ENCODE measurements at places on chromosomes 6 and 20.

DNA sequence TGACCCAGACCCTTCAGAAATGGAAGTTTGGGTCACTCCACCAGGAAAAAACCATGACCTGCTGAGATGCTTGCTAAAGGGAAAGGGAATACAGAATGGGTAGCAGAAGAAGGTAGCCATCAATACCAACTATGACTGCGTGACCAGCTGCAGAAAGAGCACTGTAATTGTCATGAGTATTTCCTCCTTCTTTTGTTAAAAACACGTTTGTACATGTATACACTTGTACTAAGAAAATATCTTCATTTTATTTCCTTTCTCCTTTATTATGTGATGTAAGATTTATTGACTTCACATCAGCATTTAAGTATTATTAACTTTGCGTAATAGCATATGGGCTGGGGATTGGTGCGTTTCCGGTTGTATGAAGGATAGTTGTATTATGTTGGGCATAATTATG, 12.6 kb upstream of the MUC21 start:
- DNase-seq, result no peak

- no peak for DNase-seq
Observed at GRCh38 chr6:128238225-128238624, 282.2 kb downstream of the PTPRK start.

DNA sequence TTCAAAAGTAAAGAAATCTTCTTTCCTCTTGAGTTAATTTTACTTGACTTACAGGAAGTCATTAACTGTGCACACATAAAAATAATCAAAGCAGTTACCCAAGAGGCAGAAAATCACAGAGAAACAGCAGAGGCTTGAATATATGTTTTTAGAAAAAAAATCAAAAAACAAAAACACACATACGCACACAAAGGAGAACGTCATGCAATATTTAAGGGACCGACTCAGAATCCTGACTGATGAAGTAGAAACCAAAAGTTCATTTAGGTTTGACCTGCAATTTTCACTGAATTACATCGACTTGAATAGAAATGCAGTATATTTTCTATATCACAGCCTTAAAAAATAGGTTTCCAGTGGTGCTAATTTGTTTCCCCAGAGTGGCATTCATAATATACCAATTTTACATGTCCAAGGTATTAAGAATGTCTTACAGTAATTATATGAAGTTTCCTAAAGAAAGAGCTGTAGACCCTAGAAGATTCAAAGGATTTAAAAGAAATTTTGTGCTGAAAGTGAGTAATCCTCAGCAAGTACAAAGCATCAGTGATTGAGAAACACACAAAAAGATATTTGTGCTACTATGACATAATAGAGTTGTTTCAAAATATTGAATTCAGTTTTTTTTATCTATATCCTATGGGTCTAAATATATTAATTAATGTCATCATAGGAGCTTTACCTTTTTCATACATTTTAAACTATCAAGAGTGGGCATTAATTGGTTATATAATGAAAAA, 358.5 kb upstream of the RUNX2 start:
- DNase-seq, result no peak

- DNase-seq, result no peak
Observed at GRCh38 chr6:111239461-111239860, 152.2 kb downstream of the SLC16A10 start.

DNA sequence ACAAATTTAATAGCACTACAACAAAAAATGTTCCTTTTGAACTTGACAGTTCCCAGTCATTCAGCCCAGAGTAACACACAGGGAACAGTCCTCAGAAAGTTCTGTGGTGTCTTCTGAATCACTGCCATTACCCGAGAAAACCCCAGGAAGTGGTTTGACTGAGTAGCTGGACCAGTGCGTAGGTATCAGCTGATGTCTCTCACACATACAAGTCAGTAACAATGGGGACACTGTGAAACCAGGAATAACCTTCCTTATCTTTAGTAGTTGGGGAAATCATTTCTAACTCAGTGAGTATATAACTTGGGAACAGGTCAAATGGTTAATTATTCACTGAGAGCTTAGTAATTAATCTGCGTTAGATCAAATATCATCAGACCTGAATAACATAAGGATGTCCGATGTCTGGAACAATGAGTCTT, 73.1 kb downstream of the HIVEP2 start:
- DNase-seq, result peak; percentile 84

GRCh38 chr6:47595785-47596184, 102.6 kb upstream of the ADGRF4 start:
- no peak for DNase-seq

GRCh38 chr6:83873869-83874268, 14.4 kb downstream of the CYB5R4 start:
- no peak for DNase-seq

- DNase-seq, result no peak
Observed at GRCh38 chr20:63545814-63546213, 1.7 kb downstream of the SRMS start.

GRCh38 chr6:83510791-83511190, 1.5 kb upstream of the PRSS35 start:
- DNase-seq, result no peak

GRCh38 chr20:11114382-11114781, 440.6 kb upstream of the JAG1 start:
- DNase-seq, result no peak

DNA sequence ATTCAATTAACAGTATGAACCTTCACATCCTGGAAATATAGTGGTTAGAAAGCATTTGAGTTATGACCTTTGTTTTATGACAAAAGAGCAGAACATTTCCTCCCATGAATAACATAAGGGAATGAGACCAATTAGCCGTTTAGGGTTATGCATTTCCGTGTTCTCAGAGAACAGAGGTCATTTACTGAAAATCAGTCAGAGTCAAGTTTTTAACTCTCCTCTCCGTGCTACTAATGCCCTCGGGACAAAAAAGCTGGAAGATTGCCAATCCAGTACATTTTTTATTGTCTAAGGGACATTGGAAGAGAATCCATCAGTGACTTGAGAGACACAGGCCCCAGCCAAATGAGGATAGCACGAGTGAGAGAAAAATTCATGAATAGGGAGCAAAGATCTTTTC, 632.7 kb downstream of the RFPL4B start:
- peak; percentile 18 for DNase-seq

DNA sequence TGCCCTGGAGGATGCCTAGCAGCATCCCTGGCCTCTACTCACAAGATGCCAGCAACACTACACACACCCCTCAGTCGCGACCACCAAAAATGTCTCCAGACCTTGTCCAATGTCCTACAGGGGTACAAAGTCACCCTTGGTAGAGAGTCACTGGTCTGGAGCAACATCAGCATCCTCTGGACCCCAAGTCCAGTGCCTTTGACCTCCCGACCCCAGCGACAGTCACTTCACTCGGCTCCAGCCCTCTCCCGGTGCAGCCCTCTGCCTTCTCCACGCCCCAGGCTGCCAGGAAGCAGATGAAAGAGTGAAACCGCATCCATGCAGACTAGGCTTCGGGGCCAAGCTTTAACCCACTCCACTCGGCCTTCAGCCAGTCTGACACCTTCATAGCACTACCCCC, 92.0 kb upstream of the SRSF6 start:
- no peak for DNase-seq

DNA sequence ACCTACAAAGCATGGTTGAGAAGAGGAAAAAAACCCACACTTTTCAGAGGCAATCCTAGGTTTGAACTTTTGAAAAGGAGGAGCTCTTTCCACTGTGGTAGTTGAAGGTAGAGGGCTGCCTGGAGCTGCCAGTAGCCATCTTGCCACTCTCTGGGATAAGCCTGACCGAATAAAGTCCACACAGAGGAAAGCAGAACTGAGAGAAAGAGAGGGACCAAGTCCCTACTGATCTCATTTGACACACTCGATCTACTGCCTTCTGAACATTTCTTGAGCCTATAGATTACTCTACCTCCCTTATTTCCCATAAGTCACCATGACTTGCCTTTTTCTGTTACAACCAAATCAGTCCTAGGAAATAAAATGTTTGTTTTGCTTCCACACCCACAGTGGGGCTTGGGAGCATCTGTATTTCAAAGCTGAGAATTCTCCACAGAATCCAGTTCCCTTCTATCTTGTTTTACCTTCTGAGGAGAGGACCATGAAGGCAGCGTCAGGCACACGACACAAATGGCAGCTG, 147.0 kb upstream of the PTPRK start:
- DNase-seq, result no peak

GRCh38 chr20:51386586-51386985, 155.9 kb downstream of the NFATC2 start:
- no peak for DNase-seq

GRCh38 chr20:56702931-56703840, 74.1 kb downstream of the TFAP2C start:
- DNase-seq, result no peak

DNA sequence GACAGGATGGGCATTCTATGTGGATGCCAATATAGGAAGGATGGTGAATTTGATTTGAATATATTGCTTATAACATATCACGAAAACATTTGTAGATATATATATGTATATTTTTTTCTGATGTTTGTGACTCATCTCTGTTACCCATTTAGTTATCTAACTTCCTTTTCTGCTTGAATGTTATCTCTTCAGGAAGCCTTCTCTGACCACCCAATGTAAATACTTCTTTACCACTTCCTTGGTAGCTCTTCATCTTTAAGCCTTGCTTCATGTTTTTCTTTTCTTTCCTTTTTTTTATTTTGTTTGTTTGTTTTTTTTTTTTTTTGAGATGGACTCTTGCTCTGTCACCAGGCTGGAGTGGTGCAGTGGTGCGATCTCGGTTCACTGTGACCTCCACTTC, 260.5 kb upstream of the EPHA7 start:
- no peak for DNase-seq

DNA sequence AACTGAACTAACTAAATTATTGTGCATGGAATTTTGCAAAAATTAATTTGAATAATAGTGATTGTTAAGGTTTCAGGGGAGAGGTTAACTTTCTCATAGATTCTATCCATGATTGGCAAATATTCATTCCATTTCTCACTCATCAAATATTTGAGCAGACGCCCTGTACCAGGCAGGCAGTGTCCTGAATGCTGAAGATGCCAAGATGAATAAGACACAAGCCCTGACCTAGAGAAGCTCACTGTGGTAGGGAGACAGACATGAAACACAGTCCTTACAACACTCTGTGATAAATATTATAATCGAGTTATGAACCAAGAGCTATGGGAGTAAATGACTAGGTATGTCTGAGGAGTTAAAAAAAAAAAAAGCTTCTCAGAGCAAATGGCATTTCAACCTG, 18.4 kb upstream of the ID4 start:
- DNase-seq, result no peak

DNA sequence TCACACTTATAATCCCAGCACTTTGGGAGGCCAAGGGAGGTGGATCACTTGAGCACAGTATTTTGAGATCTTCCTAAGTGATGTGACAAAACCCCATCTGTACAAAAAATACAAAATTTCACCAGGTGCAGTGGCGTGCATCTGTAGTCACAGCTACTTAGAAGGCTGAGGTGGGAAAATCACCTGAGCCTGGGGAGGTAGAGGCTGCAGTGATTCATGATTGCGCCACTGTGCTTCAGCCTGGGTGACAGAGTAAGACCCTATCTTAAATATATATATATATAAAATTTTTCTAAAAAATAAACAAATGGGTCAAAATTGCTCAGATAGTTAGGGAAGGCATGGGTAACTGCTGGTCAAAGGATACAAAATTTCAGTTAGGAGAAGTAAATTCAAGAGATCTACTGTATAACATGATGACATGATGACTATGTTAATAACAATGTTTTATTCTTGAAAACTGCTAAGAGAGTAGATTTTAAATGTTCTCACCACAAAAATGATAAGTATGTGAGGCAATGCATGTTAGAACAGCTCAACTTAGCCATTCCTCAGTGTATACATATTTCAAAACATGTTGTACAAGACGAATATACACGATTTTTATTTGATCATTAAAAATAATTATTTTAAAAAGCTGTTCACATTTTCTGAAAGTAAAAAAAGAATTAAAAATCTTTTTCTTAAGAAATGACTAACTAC, 24.4 kb downstream of the TBC1D32 start:
- peak; percentile 7 for DNase-seq

GRCh38 chr20:24676353-24676977, 207.0 kb downstream of the SYNDIG1 start:
- no peak for DNase-seq

DNA sequence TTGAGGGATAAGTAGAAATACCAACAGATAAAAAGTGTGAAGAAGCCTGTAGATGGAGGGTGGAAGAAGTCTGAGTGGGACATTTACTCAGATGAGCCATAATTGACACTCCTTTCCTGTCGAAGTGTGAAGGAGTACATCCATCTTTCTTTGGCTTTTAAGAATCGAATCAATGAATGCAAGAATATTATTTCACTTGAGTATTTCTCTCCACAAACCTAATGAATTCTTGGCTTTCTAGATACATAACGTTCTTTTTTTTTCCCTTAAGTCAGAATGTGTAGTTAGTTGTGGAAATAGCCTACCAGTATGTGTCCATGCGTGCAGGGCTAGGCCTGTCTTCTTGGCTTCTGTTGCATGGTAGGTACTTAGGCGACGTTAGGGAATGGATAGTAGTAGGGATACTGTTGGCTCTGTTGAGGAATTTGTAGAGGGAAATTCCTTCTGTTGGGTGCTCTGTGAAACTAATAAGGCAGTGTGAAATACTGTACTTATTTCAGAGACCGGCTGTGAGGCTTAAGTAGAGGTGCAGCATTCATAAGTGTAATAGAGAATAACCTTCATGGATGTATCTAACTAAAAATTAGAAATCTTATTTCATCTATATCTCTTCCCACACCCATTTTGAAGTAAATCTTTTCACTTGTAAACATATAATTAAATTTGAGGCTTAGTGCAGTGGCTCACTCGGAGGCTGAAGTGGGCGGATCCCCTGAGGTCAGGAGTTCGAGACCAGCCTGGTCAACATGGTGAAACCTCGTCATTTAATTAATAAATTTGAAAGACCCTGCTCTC, 1.5 kb downstream of the RPS18 start:
- no peak for DNase-seq

- DNase-seq, result no peak
Observed at GRCh38 chr20:50196248-50196647, 5.6 kb downstream of the CEBPB start.

- DNase-seq, result no peak
Observed at GRCh38 chr6:163496205-163496604, 81.7 kb downstream of the QKI start.

DNA sequence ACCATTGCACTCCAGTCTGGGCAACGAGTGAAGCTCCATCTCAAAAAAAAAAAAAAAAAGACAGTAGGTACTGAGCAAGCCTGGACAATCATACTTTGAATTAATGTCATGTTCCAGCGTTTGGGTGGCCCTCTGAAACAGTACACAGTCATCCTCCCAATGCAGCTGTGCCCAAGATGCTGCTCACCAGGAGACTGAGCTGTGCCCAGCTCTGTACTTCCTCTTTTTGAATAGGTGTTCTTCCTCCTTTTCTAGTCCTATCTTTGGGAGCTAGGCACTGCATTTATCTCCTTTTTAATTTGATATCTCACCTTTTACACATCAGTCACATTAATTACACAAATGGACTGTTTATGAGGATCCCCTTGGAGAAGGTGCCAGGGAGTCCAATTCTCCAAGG, 101.5 kb downstream of the RPP40 start:
- DNase-seq, result no peak

GRCh38 chr6:163460307-163460782, 45.8 kb downstream of the QKI start:
- DNase-seq, result peak; percentile 29

GRCh38 chr6:131413831-131414191, 159.2 kb upstream of the ARG1 start:
- no peak for DNase-seq

GRCh38 chr20:49948809-49949507, 12.8 kb downstream of the RNF114 start:
- peak; percentile 83 for DNase-seq

All from AG20443 (cell line).